Mammary epithelial cell (primary cell): ENCODE measurements at places on chromosomes 4 and X. TPM values are rescaled to one million over a fixed set of nuclear protein-coding genes. Genes with fewer than 3 reads are reported as not detected.

DNA sequence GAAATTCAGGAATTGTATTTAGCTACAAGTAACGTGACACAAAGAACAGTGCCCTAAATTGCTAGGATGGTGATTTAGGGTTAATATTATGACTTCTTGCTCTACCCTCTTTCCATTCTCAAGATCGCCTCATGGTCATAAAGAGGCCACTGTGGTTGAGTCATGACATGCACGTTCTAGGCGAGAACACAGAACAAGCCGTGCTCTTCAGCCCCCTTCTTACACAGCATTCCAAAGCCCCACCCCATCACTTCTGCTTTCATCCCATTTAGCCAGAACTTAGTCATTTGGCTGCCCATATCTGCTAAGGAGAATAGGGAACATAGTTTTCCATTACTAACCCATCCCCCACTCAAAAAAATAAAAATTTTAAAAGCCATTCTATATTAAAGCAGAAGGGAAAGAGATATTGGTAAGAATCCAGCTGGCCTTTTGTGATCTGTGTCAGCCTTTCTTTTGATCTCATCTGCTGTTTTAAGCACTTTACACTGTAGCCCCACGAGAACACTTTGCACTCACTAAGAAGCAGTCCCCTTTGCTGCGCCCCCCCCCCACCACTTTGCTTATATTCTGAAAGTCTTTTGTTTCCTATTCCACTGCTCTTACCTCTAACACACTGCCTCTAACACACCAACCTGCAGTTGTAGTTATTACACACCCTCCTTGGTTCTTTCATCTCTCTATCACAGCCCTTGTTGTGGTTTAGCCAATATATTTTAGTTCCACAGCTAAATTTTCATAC, 28.4 kb downstream of the NPNT start:
- peak; percentile 14 for DNase-seq

GRCh38 chr4:88275516-88275915, 8.8 kb downstream of the PPM1K start:
- DNase-seq: no peak

- peak; percentile 10 for DNase-seq
Observed at GRCh38 chr4:71290074-71290473, 48.7 kb upstream of the SLC4A4 start.

DNA sequence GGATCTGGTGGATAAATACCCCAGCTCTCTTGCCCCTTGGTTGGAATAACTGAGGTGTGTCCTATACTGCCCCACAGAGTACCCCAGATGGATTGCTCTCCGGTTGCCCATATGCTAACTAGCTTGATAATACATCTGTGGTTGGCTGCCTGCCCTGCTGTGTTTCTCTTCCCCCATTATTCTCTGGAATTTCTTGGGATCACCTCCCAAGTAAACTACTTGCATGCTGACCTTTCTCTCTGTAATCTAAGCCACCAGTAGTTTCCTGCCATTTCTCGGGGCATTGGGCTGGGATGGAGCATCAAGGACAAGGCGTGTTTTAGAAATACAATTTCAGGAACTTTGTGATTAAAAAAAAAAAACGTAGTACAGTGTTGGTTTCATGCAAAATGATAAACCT, 25.2 kb downstream of the PPP1R2C start:
- no peak for DNase-seq

DNA sequence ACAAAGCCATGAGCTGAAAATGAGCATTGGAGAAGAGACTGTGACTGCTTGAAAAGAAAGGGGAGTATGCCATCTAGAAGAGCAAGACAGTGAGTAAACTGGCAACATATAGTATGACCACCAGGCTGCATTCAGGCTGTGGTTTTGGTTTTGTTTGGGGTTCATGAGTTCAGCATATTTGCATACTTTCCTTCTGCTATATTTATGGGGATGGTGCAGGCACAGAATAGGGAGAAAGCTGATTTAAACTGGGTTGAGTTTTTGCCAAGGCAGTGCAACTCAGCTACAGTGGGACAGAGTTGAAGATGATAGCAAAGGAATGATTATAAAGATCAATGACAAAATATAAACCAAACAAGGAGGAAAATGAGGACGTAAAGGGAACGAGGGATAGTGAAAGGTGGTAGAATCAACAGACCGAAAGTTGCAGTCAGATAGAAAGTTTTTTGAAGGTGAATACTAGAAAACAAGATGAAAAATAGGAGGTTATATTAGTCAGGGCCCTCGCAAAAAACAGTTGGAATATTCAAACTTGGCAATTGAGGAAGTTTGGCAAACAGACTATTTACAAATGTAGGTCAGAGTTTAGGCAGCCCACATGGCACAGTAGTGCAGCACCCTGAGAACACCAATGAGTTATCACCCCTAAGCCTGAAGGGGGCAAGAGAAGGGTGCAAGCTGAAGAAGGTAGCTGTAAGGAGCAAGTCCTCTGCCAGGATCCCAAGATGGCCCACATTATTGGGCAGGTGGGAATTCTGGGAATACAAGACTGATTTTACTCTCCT, 114.8 kb upstream of the MAP9 start:
- DNase-seq: no peak

DNA sequence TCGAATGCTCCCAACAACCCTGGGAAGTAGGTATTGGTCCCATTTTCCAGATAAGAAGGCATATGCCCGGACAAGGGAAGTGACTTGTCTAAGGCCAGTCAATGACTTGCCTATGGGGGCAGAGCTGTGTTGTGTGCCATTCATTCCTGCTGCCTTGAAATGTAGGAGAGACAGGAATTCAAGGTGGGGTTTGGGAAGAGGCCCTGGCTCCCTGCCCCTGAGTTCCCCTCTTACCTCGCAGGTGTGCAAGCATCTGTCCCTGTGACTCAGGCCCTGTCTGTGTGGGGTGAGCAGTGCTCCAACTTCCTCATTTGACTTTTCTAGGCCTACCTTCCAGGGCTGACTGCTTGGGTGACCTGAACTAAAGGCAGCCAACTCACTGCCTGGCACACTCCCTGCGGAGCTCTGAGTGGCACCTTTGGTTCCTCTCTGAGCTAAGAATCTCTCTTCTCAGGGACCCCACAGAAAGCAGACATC, 5.1 kb downstream of the EFNB1 start:
- peak; percentile 71 for DNase-seq

DNA sequence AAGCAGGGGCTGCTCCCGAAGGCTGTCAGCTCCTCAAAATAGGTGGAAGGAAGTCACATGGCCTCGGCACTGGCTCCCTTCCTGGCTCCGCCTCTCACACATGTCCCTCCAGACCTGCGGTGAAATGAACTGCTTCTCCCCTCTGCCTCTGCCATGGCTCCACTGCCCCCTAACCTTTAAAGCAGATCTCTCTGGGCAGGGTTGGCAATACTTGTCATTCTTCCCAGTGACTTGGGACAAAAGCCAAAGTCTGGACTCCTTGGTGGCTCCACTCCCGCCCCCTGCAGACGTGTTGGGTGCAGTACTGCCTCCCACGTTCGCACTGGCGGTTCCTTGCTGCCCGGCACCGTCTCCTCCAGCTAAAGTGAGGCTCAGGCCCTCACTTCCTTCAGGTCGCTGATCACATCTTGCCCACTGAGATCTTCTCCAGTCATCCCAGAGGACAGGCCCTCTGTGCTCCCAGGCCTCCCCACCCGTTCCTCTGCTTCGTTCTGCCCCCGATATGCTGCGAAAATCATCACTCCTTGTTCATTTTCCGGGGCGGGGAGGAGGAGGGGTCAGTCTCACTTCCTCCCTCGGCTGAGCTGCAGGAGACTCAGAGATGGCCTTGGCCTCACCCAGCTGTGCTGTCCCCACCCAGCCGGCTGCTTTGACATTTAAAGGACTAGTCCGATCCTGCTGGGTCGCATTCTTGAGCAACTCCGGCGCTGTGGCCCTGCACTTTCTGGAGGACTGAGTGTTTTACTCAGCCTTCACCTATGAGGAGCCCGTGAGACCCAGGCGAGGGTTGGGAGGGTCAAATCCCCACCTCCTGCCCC, 97.4 kb downstream of the PHKA2 start:
- DNase-seq: peak; percentile 45

- no peak for DNase-seq
Observed at GRCh38 chr4:84500386-84501201, 1.5 kb upstream of the NKX6-1 start.

The SLC6A14 gene
- 0.83 TPM for total RNA-seq

- no peak for DNase-seq
Observed at GRCh38 chr4:37590016-37590415, 96.2 kb downstream of the RELL1 start.

The INTU gene
- 25.5 TPM for total RNA-seq

DNA sequence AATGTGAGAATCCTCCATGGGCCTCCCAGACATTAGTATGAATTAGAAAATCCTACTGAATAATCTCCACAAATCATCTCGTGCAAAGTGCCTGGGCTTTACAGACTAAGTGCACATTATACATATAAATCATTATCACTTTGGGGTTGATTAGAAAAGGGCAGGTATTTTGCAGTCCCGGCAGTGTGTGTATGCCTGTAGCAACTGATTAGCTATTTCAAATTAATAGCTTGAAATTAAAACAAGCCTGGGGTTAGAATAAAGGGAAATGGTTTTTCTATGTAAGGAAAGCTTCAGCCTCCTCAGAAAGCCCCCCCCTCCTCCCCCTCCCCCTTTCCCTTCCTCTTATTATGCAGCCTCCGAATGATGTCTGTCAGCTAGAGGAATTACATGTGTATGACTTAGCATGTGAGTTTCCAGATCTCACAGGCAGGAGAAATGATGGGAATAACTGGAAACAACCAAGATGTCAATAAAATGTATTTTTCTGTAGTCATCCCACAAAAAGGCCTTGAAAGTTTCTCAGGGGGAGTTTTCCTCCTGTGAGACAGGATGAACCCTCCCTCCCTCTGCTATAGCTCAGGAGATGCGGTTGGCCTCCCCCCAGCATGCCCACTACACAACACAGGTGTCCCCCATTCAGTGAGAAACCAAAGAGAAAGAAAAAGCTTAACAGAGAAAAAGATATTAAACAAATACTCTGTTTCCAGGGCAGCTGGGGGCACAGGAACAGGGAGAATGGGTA, 41.2 kb upstream of the RASGEF1B start:
- DNase-seq: no peak

DNA sequence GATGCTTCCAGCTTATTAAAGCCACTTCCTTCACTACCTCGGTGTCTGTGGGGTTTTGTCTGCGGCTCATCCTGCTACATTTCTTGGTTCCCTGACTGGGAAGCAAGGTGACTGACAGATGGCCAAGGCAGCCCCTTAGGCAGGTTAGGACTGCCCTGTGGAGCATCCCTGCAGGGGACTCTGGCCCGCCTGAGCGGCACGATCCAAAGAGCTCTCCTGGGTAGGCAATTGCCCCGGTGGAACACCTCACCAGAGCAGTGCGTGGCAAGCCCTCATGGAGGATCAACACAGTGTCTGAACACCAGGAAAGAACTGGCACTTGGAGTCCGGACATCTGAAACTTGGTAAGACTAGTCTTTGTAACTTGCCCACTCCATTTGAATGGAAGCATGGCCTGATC, 1143.4 kb downstream of the ARAP2 start:
- no peak for DNase-seq

- peak; percentile 9 for DNase-seq
Observed at GRCh38 chrX:58025979-58026378, 115.7 kb upstream of the ZXDA start.

The CTAG1B gene
- total RNA-seq: not detected in 2 replicates

DNA sequence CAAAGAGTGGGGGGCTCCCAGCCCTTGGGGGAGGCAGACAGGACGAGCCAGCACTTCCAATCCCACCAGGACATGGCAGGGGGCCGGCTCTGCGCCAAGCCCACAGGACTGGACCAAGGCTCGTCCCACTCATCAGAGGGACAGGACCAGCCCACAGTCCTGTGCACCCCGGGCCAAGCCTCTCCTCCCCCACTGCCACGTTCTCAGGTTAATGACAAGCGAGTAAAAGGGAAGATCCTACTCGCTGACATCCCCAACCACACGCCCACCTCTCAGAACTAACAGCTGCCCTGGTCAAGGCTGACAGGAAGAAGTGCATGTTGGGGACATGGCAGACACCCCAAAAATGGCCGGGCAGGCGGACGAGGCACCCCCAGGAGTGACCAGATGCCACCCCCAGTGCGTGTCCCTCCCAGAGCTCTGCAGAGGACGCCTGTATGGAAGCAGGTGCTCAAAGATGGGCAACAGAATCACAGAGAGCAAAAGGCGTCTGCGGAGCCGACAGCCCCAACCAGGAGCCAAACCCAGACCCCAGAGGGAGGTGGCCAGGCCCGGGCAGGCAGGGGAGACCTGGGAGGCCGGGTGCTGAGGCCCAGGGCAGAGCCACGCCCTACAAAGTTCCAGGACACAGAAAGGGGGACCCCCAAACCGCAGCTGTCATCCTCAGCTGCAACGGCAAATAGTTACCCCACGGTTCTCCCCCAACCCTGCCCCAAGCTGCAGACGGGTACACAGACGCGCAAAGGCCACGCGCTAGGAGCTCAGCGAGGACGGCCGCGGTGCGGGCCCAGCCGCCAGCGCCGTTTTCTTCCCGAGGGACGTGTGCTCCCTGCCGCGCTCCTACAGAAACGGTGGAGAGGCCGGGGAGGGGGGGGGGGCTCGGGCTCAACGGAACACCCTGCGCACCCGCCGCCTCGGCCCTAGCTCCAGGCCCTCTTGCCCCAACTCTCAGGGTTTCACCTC, 1.7 kb downstream of the CTBP1 start:
- peak; percentile 8 for DNase-seq

The MAGIX gene
- total RNA-seq: 2.8 TPM

GRCh38 chr4:174358829-174359228, 75.1 kb downstream of the CEP44 start:
- DNase-seq: peak; percentile 88

- DNase-seq: no peak
Observed at GRCh38 chr4:46073778-46074177, 50.1 kb downstream of the GABRG1 start.

- DNase-seq: no peak
Observed at GRCh38 chr4:11799196-11799595, 370.5 kb upstream of the HS3ST1 start.

DNA sequence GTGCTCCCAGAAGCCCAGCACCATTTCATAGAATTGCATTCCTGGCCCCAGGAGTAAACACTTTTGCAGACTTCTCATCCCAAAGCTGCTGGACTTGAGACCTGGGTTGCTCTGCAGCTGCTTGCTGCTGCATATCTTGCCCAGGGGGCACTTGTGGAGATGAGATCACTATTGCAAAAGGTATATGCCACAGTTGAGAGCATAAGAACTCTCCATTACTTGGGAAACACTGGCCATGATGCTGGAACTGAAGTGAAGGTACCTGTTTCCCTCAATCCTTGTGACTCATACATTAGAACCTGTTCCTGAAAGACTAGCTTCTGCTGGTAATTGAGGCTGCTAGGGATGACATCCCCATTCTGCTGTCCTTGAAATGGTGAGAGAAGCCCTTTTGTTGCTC, 43.1 kb upstream of the WDR1 start:
- peak; percentile 48 for DNase-seq

The SMIM10 gene
- total RNA-seq: not detected in 2 replicates

The FAAH2 gene
- total RNA-seq: 0.83 TPM

GRCh38 chrX:42242004-42242403, 318.6 kb upstream of the CASK start:
- no peak for DNase-seq

The HAND2 gene
- not detected for total RNA-seq
